ENCODE measurements at places on chromosomes 16 and 17.
A peak's percentile ranks its signal among the peaks of the same experiment; 100 is the strongest.

- no peak for DNase-seq
Observed at GRCh38 chr17:36923814-36924221, 13.5 kb upstream of the LHX1 start.

- no peak for DNase-seq
Observed at GRCh38 chr17:42271779-42272035, 4.5 kb downstream of the STAT5B start.

GRCh38 chr17:73091770-73092522 is 542 bp downstream of the SLC39A11 start:
- DNase-seq = peak; percentile 43

DNA sequence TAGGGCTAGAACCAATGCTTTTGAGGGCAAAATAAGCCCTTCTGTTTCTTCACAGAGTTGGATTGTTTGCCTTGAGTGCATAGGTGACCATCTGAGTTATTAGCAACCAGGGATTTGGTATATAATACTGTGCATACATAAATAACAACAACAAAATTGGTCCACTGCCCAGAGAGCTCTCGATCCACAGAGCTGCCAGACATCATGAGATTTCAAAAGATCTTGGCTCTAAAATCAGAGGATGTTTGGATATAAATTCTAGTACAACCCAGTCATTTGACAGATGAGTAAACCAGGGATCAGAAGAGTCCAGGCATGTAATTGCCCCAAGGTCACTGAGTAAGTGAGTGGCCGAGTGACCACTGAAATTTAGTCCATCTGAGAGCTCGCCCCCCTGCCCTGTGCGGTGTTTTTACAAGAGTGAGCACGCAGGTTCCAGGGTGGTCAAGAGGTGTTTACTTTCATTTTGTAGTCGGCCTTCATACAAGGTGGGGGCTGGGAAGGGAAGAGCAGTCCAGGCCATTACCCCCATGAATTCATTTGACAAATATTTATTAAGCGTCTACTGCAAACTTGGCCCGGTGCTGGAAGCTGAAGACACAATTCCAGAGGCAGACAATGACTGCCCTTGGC is 1.8 kb upstream of the MT2A start:
- no peak for DNase-seq

DNA sequence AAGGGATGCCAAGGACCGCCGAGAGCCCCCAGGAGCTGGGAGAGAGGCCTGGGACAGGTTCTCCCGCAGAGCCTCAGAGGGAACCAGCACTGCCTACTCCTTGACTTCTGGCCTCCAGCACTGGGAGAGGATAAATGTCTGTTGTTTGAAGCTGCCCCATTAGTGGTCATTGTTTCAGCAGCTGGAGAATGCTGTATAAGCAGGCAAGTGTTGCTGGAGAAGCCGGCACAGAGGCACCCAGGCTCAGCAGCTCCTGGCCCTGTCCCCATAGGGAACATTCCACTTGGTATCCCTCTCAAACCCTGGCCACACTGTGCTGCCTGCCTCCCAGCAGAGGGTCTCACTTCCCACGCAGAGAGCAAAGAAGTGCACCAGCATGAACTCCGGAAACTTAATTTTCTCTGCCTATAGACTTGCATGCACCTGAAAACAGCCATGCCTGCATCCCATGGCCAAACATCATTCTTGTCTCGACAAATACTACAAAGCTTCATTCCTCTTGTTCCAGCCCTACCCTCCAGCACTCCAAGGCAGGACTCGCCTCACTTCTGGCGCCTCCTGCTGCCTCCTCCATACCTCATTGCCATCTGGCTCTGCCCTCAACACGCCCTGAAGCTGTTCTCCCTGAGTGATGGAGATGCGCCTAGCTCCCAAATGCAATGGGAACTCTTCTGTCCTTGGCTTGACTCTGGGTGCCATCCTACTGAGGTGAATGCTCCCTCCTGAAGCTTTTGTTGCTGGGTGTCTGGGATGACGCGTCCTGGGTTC is 88.1 kb downstream of the DNAH17 start:
- no peak for DNase-seq

GRCh38 chr16:71837150-71837549 is 8.6 kb upstream of the ATXN1L start:
- DNase-seq = no peak

DNA sequence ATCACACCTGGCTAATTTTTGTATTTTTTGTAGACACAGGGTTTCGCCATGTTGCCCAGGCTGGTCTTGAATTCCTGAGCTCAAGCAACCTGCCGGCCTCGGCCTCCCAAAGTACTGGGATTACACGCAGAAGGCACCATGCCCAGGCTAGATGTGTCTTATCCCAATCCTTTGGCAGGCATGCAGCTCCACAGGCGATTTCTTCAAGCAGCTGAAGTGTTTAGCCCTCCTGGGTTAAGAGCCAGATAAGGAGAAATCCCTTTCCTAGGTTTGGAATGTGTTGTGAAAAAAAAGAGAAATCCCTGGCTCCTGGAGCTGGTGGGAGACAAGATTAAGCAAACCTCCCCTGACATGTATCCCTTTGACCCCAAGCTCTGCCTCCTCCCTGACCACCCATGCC is 2.1 kb upstream of the NHERF1 start:
- no peak for DNase-seq
